ENCODE measurements at places on chromosomes 12 and 14. TPM values are rescaled to one million over a fixed set of nuclear protein-coding genes. Genes with fewer than 3 reads are reported as not detected.

GRCh38 chr12:42056130-42056529, 88.5 kb downstream of the GXYLT1 start:
- DNase-seq = no peak

Gene IL22
- not detected for total RNA-seq

Gene ACOT6
- not detected for total RNA-seq

DNA sequence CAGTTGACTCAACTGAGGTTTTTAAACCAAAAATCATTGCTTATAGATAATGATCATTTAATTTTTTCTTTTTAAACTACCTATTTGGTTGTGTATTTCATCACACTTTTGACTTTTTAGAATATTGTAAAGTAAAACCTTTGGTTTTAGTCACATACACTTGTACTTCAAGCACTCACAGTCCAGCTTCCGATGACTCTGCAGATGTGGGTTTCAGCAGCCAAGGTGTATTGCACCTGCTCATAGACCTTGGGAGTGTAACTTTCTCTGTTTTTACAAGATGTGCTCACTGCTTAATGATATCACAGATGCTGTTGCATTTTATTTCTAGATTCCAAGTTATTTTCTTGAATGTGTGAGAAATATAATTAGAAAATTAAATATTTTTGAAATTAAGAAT, 188.3 kb upstream of the SLC38A2 start:
- no peak for DNase-seq

DNA sequence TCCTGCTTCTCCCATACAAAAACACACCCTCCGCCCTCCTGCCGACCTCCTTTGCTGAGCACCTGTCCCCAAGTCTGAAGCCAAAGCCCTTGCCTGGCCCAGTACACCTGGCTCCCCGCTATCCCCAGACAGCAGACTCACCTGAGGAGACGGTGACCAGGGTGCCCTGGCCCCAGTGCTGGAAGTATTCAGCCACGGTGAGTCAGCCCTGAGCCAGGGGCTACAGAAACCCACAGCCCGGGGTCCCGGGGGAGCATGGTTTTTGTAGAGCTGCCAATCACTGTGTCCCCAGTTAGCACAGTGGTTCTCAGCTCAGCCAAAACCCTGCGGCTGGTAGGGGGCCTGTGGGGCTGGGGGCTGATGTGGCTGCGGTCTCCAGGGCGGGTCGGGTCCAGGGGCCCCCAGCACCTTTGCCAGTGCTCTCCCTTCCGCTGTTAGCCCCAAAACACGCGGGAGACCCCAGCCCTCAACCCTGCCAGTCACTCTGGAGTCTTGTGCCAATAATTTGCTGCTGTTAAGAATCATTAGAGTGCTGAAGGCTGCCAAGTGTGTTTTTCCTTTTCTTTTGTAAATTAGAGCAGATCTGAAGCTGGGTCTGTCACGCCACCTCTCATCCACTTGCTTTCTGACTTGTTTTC, 339.0 kb downstream of the TMEM121 start:
- no peak for DNase-seq

DNA sequence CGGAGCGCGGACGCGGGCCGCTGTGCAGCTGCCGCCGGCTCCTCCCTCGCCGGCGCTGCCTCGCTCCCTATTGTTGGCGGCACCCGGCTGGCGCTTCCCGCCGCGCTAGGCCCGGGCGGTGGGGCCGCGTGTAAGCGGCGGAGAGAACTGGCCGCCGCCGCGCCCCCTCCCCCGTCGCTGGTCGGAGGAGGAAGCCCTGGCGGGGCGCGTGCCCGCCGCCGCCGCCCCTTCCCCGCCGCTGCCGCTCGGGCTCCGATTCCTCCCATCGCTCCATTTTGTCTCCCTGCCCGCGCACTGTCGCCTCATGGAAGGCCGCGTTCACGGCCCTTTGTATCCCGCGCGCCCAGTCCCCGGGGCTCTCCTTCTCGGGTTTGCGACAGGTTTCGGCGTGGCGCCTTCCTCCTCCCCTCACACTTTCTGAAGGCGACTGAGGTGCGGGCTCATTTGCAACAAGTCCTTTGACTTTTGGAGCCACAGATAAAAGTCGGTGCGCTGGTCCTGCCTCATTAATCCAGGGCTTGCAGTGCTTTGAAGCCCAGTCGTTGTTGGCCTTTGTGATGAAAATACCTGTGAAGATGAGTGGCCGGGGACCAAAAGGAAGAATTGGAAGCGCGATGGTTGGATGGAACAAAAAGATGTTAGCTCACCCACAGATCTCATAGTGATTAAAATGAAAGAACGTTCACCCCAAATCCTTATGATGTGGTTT, 707 bp downstream of the CPSF6 start:
- peak; percentile 39 for DNase-seq

Gene GNG2
- 14.7 TPM for total RNA-seq
